ENCODE measurements at places on chromosomes 1 and 21.

DNA sequence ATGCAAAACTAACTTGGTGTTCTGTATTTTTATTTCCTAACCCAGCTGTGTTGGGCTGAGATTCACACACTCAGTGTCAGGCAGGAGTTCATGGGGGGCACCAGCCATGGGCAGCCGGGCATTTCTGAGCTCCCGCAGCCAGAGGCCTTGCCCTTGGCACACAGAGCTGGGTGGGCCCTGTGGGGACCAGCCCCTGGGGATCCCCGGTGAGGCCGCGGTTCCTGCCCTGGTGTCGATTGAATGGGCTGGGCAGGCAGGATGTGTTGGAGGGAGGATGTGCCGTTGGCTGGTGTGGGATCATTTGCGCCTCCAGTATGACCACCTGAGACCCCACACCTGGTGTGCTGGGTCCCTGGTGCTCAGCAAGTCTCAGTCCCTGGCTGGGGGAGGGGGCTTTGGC lies 91.0 kb downstream of the PRDM16 start:
- no peak for DNase-seq

GRCh38 chr21:14836950-14837349 lies 227.8 kb downstream of the NRIP1 start:
- DNase-seq = no peak

GRCh38 chr1:172837816-172838679 lies 179.1 kb downstream of the FASLG start:
- DNase-seq = no peak

DNA sequence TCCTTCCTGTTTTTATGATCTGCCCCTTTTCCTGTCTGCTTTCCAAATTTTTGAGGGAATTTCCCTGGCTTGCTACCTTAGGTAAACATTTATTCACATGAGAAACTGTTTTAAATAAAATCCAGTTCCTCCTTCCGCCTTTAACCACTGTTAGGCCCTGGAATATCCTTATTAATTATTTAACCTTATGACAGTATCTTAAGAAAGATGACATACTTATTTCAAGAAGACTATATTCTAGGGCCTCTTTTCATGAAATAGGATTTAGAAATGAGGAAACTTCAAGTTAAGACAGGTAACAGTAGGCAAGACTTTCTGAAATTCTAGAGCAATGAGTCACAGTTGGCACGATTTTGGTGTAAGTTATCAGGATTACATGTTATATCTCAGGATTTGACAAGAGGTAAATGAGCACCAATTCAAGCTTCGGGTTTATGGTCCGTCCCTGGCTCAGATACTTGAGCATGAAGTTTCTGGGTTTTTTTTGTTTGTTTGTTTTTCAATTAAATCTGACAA lies 2.0 kb upstream of the TNFSF18 start:
- DNase-seq = no peak

DNA sequence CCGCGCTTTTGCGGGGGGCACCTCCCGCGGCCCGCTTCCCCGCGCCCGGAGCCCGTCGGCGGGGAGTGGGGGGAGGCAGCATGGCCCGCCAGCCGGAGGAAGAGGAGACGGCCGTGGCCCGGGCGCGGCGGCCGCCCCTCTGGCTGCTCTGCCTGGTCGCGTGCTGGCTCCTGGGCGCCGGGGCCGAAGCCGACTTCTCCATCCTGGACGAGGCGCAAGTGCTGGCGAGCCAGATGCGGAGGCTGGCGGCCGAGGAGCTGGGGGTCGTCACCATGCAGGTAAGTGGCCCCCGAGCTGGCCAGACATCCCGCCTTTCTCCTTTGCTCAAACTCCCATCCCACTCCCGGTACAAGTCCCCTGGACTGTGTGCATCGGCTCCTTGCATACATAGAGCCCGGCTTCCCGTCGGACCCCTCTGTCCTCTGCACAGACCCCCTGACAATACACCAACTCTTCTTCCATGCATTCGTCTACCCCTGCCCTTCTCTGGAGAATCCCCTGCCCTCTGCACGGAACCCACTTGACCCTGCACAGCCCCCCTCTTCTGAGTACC lies 812 bp downstream of the CACHD1 start:
- no peak for DNase-seq

DNA sequence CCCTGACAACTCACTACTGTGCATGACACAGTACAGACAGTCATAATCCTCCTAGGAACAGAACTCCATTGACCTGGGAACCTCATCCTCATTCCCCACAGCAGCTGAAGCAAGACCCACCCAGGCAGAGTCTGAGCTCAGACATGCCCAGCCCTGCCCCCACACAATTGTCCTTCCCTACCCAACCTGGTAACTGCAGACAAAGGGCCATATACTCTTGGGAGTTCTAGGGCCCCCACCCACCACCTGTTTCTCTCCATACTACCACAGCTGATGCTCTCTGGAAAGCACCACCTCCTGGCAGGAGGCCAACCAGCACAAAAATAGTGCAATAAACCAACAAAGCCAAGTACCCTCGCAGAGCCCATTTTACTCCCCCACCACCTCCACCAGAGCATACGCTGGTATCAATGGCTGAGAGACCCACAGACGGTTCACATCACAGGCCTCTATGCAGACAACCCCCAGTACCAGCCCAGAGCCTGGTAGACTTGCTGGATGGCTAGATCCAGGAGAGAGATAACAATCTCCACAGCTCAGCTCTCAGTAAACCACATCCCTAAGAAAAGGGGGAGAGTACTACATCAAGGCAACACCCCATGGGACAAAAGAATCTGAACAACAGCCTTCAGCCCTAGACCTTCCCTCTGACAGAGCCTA lies 159.7 kb upstream of the CXADR start:
- DNase-seq = no peak

GRCh38 chr1:29743931-29744330 lies 507.6 kb downstream of the PTPRU start:
- no peak for DNase-seq

- DNase-seq = peak; percentile 43
These were observed 56.6 kb upstream of the RPL11 start for GRCh38 chr1:23634840-23635651.

DNA sequence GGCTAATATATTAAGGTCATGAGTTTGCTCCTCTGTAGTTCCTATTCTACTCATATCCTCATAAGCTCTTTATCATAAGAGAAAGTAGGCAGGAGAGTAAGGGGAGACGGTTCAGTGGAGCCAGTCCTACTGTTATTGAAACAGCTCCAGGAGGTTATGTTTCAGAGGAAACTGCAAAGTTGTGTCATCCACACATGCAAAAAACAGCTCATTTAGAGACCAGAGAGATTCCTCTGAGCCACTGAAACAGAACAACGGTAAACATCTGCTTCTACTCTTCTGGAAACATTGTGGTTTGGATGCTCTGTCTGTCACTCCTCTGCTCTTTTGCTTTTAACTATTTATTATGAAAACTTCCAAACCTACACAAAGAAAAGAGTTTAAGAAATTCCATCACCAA lies 66.3 kb upstream of the PPP2R5A start:
- DNase-seq = no peak
